Naive thymus-derived CD4-positive, alpha-beta T cell (primary cell): ENCODE measurements at places on chromosomes 1 and 21. TPM values are rescaled to one million over a fixed set of nuclear protein-coding genes. Genes with fewer than 3 reads are reported as not detected.

Gene RAB25
- 2.7 TPM for total RNA-seq

Gene ZFP69B
- 2.5 TPM for total RNA-seq

Gene MCOLN2
- 3.1 TPM for total RNA-seq

Gene ZNF648
- not detected for total RNA-seq

Gene HCRTR1
- total RNA-seq = not detected

Gene FYB2
- not detected for total RNA-seq

Gene IL23R
- not detected for total RNA-seq

Gene MOV10
- 97.3 TPM for total RNA-seq

Gene RGS16
- 3.4 TPM for total RNA-seq

Gene CZIB
- 48.2 TPM for total RNA-seq
